ENCODE measurements at places on chromosomes 3 and 15.

- no peak for DNase-seq
Observed at GRCh38 chr15:101026656-101027272, 107.6 kb downstream of the LRRK1 start.

- no peak for DNase-seq
Observed at GRCh38 chr3:178673529-178673928, 137.3 kb downstream of the KCNMB2 start.

- no peak for DNase-seq
Observed at GRCh38 chr3:13106308-13107001, 33.2 kb upstream of the IQSEC1 start.

GRCh38 chr3:122681284-122681973 is 790 bp downstream of the PARP14 start:
- DNase-seq = no peak

- peak; percentile 48 for DNase-seq
Observed at GRCh38 chr15:101206176-101206591, 45.7 kb downstream of the CHSY1 start.

GRCh38 chr3:178320456-178321351 is 215.5 kb upstream of the KCNMB2 start:
- DNase-seq = no peak

DNA sequence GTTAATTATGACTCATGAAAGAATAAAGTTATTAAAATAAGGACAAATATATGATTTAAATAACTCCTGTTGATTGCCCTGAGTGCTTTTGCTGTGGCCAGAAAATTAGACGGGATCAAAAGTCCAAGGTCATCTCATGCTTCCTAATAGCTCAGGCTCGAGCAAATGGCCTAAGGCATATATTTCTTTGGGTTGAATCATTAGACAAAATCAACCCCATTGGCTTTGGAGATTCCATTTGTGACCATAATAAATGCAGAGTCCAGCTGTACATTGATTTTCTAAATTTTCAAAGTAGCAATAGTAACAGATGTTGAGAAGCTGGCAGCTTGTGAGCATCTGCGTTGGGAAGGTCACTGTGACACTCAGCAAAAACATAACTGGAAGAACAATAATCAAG is 464.5 kb upstream of the TGFBR2 start:
- no peak for DNase-seq

DNA sequence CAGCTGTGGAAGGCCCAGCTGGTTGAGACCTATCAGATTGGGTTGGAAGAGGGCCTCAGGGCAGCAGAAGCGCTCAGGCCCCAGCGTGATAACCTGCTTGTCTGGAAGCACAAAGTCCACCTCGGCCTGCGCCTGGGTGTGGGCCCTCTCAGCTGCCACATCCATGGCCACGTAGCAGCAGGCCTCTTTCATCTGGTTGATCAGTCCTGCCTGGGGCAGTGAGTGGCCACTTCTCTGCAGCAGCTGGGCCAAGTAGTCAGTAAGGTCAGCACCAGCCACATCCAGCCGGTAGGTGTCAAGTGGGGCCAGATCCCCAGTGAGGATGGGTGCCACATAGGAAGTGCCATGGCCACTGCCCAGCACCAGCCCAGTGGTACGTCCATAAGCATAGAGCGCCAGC is 3.9 kb upstream of the CAMKV start:
- DNase-seq = no peak

DNA sequence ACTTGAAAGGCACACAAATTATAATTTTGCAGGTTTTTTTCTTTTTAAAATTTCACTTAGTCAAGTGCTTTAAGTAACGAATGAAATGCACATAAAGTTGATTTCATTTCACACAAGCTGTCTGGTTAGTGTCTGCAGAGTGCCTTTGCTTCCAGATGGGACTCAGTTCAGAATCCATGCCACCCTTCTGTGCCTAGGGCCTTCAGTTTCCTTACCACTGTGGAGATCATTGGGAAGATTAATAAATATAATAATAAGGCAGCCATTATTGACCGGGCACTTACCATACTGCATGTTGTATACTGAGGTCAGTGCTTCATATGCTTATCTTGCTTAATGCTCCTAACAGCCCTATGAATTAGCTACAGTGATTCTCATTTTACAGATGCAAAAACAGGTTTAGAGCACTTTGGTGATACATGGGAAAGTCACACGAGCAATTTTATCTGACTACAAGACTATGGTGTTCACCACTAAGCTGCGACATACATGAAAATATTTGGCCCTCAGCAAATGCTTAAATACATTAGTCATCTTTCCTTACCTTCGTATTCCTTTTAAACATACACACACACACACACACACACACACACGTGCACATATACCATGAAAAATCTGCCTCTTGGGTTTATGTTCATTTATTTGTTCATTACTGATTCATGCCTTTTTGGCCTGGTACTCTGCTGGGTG is 3.1 kb downstream of the NMNAT3 start:
- DNase-seq = no peak

DNA sequence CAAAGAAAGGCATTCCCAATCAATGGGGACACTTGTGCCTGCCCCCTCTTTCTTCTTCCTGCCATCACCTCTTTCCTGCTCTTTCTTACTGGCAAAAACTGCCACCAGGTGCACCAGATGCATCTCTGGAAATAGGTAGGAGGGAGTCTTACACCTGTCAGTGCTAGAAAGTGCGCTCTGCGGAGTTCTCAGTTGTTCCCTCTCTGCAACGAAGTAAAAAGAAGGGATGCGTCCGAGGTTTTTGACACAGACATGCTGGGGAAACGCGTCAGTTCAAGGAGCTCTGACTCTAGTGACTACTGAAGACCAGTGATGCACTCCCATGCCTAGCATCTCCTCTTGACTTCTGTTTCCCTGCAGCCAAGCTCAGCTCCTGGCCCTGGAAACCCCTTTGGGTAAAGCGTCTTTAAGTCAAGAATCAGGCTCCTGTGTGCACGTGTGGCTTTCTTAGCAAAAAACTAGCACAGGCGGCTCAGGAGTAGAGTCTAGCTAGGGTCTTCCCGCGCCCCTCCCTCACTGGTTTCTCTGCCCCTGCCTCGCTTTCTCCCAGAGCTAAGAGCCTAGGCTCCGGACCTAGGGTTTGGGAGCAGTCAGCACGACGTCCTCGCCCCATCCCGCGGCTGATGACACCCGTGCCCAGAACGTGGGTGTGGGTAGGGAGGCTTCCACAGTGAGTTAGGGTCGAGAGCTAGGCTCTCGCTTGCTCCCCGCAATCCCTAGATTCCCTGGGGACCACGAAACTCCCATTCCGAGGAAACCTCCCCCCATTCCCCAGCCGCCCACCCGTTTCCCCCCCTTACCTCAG is 564 bp upstream of the GRM7 start:
- DNase-seq = no peak

DNA sequence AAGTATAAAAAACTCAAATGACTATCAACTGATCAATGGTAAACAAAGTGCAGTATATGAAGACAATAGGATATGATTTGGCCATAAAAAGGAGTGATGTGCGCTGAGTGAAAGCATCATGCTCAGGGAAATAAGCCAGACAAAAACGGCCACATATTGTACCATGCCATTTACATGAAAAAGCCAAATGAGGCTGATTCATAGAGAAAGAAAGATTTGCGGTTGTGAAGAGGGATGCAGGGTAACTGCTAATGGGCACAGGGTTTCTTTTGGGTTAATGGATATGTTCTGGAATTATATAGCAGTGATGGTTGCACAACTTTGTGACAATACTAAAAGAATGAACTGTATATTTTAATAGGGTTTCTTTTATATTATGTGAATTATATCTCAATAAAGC is 877.2 kb upstream of the CFAP20DC start:
- no peak for DNase-seq

DNA sequence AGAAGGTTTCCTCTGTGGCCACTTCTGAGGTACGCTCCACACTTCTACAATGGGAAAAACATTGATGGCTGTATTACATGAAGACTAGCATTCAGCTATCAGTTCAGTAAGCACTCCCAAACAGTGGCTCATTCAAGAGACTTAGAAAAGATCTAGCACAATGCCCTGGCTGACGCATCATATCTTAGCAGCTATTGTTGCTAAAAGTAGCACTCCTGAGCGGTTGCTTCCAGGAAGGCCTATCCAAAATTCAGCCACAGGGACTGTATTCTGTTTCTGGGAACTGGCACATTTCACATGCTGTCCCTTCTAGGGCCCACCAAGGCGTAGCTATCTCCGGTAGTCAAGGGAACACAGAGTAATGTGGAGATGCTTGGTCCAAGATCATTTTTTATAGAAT is 21.2 kb upstream of the SPRED1 start:
- DNase-seq = no peak

DNA sequence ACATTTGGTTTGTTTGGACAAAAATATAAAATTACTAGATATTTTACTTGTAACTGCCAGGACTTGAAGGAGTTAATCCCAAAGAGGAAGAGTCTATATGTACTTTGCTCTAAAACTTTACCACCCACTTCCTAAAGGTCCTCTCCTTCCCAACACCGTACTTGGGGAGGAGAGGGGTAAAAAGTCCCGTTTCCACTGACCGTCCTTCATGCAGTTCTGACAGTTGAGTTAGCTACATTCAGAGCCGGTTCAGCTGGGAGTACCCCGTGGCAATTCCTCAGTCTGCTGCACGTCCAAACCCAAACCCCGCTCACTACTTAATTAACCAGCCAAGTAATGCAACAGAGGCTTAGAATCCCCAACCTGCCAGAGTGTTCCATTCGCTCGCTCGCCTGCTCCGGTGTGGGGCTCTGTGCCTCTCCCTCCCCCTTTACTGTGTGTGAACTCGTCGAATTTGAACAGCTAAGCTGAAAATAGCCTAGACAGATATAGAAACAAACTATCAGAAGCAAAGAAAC is 519.7 kb downstream of the FOXP1 start:
- no peak for DNase-seq

- DNase-seq = no peak
Observed at GRCh38 chr3:126870608-126871210, 112.2 kb upstream of the PLXNA1 start.

DNA sequence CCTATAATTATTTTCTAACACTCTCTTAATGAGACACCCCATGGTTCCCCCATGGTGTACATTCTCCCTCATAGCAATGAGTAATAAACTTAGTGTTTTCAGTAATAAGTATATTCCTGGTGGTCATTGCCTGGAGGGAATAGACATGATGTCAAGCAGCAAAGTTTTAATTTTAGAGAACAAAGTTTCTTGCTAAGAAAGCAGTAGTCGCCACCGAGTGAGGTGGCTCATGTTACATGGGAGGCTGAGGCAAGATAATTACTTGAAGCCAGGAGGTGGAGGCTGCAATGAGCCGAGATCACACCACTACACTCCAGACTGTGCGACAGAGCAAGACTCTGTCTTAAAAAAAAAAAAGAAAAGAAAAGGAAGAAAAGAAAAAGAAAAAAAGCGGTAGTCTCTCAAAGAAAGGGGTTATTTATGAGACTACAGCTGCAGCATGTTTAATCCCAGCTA is 2.4 kb upstream of the ELP6 start:
- DNase-seq = no peak

DNA sequence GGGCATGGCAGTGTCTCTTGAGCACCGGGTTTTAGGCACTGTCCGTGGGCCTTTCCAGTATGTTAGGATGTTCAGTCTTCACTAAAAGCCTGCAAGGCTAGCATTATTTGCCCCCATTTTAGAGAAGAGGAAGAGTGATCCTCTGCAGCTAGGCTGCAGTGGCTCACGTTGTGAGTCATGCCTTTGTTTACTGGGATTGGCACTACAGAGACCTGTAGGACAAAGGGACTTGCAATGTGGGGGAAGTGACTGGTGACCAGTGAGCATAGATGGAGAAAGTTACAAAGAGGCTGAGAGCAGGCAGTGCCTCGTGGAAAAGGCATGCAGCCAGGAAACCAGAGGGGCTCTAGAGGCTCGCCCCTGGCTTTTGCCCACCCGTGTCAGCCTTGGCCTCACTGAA is 26.8 kb upstream of the CPNE9 start:
- DNase-seq = no peak

GRCh38 chr3:159982442-159982974 is 6.1 kb upstream of the IL12A start:
- no peak for DNase-seq

DNA sequence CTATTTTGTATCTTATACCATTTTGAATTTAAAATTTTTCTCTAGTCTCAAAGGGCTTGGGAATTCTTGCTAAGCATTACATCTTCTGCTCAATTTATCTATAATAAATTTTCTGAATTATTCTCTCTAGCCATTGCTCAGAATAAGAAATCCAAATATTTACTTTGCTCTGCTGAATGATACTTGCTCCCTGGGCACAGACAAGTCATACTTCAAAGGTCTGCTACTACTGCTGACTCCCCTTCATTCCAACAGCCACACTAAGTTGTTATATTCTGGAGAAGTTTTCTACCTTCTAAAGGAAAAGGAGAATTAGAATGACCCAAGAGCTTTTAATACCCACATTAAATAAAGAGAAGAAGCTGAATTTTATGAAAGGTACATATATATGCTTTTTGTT is 460.3 kb upstream of the ZNF717 start:
- no peak for DNase-seq

GRCh38 chr3:23402728-23403492 is 199.8 kb downstream of the UBE2E2 start:
- peak; percentile 87 for DNase-seq

GRCh38 chr3:98897701-98898100 is 3.8 kb downstream of the DCBLD2 start:
- DNase-seq = no peak

GRCh38 chr3:140384876-140385275 is 293.0 kb upstream of the TRIM42 start:
- no peak for DNase-seq

DNA sequence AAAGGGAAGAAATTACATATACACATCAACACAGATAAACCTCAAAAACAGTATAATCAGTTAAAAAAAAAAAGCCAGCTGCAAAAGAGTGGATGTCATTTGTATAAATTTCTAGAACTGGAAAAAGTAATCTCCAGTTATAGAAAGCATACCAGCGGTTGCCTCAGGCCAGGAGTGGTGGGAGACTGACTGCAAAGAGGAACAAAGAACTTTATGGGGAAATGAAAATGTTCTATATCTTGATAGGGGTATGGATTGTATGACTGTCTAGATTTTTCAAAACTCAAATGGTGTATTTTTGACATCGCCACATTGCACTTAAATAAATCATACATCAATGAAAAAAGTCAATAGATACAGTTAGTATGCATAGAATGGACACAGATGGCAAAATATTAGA is 241.6 kb downstream of the SCAPER start:
- no peak for DNase-seq
